ENCODE measurements at places on chromosomes 4 and X. TPM values are rescaled to one million over a fixed set of nuclear protein-coding genes. Genes with fewer than 3 reads are reported as not detected.

The PNMA6F gene
- not detected for total RNA-seq

The DGKK gene
- total RNA-seq = not detected

The TCEAL6 gene
- not detected for total RNA-seq

The FABP2 gene
- total RNA-seq = not detected

DNA sequence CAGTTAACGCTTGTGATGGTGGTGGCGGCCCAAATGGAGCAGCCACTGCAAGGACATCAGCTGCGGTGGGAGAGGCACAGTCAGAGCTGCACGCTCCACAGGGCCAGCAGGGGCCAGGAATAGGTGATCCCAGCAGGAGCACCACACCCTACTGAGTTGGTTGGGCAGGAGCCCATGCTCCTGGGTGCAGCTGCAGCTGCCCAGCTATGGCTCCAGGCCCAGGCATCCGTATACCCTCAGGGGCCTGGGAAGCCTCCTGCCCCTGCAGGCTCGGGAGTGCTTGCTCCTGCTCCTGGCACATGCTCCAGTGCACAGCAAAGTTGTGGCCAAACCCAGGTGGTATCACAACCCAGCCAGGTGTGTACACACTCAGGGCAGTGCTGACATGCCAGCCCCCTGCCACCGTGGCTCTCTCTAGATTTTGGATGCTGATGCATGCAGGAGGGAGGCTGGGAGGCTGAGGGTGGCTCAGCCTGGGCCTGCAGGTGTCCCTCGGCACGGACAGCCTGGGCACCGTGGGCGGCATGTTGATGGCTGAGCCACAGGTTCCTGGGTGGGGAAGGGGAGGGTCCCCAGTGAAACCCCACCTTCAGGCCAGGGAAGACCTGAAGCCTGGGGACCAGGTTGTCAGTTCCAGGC is 150.2 kb downstream of the CXXC4 start:
- DNase-seq = no peak

- no peak for DNase-seq
Observed at GRCh38 chrX:14939644-14940043, 66.4 kb downstream of the MOSPD2 start.

GRCh38 chrX:3679669-3680068 is 33.8 kb downstream of the PRKX start:
- no peak for DNase-seq

- no peak for DNase-seq
Observed at GRCh38 chrX:73131276-73131675, 52.0 kb upstream of the PABPC1L2A start.

DNA sequence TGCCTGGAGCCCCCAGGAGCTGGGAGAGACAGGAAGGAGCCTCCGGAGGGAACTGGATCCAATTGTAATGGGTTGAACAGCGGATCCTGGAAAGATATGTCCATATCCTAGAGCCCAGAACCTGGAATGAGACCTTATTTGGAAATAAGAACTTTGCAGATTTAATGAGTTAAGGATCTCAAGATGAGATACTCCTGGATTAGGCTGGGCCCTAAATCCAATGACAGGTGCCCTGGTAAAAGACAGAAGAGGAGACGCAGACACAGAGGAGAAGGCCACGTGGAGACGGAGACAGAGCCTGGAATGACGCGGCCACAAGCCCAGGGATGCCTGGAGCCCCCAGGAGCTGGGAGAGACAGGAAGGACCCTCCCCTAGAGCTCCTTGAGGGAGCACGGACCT is 34.1 kb downstream of the P2RY8 start:
- DNase-seq = no peak

DNA sequence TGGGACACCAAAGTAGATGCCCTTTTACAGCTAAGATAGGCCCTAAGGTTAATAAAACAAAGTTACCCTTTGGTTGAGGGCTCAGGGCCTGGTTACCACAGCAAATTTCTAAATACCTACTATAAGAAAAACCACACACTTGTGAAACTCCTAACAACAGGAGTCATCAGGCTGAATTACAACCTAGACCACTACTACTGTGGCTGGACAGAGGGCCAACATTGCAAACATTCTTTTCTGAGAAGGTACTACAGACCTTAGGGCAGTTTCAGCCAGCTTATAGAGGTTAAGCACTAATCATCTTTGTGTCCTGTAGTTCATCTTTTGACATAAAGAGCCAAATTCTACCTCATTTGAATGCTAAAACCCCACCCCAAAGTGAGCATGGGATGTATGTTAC is 504.0 kb downstream of the RAPGEF2 start:
- DNase-seq = no peak

- no peak for DNase-seq
Observed at GRCh38 chr4:68864438-68865187, 48.8 kb downstream of the UGT2B10 start.

DNA sequence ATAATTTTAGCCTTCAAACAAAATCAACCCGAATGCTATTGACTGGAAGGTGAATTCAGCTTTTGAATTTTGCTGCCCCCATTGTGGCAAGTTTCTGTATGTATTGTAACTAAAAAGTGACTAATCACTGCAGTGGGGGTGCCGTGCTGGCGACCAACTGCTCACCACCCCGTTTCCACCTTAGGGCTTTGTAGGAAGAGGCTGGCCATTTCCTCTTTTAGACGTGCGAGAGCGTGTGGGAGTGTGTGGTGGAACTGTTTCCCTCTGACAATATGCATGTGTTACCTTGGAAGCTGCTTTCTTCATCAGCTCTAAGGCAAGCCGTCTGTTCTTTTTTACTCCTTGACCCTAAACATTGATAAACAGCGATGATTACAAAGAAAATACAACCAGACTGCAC is 78.8 kb downstream of the SEL1L3 start:
- DNase-seq = no peak

DNA sequence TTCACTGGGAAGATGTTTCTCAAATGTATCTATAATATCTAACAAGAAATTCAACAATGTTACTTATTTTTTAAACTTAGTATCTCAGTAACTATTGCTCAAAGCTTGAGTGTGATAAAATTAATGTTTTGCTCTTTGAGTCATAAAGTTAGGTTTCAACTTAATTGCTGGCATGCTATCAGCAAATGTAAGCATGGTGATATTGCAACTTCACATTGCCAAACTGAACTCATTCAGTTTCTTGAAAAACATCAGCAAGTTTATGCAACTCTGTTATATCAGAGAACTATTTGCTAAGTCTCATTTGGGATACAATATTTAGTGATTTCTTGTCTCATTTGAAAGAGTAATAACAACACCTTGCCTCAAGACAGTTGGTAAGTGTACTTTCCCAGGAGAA is 91.2 kb upstream of the KLF3 start:
- no peak for DNase-seq

DNA sequence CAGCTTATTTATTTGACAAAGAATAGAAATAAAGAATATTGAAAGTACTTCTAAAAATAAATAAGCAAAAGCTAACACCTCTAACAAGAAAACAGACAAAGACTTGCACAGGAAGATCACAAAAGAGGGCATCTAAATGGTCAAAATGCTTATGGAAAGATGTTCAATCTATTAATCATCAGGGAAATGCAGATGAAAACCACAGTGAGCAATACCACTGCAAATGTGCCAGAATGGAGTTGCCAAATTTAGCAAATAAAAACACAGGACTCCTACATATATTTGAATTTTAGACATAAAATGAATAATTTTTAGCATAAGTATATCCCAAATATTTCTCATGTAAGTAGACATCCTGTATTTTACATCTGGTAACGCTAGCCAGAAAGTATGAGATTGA is 56.1 kb upstream of the HPGD start:
- no peak for DNase-seq

GRCh38 chrX:78456909-78457308 is 129.5 kb upstream of the CYSLTR1 start:
- no peak for DNase-seq

DNA sequence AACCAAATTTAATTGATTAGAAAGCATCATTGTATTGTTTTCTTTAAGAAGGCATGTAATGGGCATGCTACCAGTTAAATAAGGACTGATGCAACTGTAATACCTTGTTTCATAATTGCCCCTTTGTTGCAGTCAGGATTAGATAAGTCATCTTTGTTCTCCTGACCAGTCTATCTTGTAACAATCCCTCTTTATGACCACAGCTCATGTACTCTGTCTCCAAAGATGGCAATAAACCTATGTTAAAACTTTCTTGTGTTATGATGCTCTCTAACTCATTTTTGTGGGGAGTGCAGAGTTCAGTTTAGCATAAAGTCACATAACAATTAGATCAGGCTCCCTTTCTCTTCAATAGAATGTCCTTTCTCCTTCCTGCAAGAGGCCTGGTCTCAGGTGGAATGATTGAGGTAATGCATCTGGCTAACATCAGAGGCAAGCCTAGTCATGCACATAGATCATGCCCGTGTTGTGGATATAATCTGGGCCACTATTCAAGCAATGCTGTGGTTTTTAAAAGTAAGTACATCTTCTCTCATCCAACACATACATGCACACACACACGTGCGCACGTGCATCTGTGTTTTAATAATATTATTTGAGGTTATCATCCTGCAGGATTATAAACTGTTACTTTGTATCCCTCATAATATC is 45.6 kb downstream of the TMEM154 start:
- no peak for DNase-seq

DNA sequence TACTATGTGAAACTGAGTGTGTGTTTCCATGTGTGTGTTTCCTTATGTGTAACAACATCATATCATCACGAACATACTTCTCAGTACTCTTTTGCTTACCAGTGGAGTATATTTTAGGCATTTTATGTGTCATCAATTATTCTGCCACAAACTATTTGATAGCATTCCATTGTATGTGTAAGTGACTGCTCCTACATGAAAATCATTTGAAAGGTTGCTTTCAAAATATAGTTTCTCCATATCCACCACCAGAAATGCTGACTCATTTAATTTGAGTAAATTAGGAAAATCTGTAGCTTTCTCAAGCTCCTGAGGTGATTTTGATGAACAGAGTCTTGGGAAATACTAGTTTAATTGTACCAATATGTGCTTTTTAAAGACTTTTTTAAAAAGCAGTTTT is 376.2 kb downstream of the PCDH18 start:
- DNase-seq = no peak

GRCh38 chr4:65651031-65651430 is 19.3 kb downstream of the EPHA5 start:
- DNase-seq = no peak

DNA sequence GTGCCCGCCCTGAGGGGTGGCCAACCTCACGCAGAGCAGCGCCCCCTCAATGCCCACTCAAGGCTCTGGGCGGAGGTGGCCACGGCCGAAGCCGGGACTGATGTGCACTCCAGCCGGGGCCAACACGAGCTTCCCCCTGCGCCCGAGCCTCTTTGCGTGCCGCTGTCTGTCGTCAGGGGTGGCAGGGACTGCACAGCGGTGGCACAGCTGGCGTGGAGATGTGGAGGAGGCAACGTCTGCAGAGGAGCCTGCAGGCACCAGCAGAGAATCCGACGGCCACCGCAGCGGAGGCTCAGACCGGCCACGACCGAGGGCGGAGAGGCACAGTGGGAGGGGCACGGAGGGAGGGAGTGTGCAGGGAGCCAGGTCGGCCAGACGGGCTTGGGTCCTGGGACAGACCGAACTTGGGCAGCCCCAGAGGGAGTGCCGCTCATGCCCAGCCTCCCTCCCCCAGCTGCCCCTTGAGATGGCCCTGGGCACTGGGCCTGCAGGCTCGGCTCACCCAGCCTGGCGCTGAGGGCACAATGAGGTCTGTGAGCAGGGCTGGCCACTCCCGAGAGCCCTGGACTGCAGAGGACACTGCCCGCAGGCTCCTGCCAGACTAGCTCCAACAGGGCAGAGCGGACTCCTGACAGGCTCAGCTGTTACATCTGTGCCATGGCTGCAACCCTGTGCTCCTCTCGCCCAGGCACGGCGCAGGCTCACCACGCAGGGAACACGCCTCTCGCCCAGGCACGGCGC is 46.5 kb upstream of the CPLX1 start:
- no peak for DNase-seq
